ENCODE measurements at places on chromosomes 11 and 22.

DNA sequence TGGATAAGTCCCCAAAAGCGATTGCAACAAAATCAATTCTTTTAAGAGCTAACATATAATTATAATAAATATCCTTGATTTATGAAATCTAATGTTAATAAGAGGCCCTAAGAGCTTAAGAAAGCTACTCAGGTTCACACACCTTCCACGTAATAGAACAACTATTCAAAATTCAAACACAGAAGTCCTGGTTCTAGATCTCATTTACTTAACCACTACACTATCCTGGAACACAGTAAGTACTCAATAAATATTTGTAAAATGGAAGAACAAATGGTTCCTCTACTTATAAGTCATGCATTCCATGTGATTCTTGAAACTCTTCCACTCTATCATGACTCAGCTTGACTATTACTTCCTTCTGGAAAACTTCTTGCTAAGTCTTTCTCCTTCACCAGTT lies 268.2 kb downstream of the FAM181B start:
- DNase-seq: no peak

DNA sequence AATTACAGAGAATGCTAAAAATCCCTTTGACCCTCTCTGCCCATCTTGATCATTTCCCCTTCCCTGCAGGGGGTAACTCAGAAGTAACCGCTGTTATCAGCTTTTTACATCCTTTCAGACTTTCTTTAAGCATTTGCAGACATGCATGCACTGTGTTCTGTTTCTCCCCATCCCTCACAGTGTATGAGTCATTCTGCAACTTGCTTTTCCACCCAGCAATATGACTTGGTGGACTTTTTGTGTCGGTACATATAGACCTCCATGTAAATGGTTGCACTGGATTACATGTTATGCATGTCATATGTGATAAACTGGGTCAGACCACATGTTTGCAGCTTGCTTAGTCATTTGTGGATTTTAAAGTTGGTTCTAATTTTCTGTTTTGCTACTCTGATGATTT lies 87.7 kb upstream of the NECTIN1 start:
- no peak for DNase-seq

DNA sequence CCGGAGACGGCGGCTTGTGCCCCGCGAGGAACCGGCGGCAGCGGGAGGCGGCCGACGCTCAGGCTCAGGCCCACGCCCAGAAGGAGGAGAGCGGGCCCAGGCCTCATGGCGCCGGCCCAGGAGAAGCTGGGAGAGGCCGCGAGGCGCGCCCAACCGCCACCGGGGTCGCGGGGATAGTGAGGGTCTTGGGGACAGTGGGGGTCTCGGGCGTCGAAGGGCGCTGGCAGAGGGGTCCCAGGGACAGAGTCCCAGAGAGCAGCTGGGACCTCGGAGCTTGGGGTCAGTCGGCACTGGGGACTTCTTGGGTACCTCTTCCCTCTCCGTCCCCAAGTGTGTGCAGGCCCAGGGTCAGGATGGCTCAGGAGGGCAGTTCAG lies at the start of gene PKDREJ:
Gene PKDREJ, minus strand, starts transcription at position 128 of the 375 bp plus-strand sequence. Its CDS starts 21 bp downstream, at position 107.
- DNase-seq: no peak

GRCh38 chr11:83827940-83828554 lies 541.9 kb upstream of the CCDC90B start:
- no peak for DNase-seq

GRCh38 chr11:1293619-1294015 lies 15.8 kb downstream of the TOLLIP start:
- DNase-seq: no peak

DNA sequence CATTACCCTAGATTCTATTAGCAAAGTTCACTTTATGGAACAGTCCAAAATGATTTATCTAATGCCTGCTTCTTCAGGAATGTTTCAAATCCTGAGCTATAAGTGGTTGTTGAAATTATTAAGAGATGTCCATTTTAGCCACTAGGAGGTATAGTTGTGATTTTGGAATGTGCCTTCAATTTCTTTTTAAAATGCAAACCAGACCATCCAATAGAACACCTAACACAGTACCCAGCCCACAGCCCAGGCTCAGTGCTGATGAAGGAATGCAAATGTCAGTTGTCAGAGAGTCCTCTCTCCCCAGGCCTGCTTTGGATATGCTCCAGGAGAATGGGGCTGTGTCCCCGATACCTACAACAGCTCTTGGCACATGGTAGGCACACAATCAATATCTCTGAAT lies 85.8 kb upstream of the E2F8 start:
- DNase-seq: no peak

DNA sequence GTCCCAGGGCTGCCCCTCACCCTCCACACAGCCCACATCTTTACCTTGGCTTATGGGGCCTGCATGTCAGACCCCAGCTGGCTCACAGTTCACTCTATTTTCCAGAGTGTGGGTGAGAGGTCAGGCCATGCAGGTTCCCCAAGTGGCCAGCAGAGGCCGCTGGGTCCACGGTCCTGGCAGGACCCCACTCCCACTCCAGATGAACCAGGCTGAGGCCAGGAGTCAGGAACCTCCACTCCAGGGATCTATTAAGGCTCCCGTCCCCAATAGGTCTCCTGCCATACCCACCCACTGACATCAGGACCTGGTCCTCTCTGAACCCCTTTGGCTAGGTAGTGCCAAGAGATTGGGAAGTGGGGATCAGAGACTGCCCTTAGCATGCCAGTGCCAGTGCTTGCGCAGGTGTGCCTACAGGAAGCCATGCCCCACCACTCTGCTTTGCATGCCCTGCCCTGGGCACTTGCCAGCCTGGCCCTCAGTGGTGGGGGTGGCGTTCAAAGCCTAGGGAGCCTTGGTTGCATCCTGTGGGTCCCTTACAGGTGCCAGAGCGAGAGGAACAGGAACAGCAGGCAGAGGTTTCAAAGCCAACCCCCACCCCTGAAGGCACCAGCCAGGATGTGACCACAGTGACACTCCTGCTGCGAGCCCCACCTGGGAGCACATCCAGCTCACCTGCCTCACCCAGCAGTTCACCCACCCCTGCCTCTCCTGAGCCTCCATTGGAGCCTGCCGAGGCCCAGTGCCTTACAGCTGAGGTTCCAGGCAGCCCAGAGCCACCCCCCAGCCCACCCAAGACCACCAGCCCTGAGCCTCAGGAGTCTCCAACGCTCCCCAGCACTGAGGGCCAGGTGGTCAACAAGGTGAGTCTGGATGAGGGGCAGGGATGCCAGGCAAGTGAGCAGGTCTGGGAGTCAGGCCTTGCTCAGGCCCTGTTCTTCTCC lies 8.3 kb downstream of the SMTN start:
- no peak for DNase-seq

- no peak for DNase-seq
Observed at GRCh38 chr11:128726458-128727139, 32.7 kb downstream of the FLI1 start.

DNA sequence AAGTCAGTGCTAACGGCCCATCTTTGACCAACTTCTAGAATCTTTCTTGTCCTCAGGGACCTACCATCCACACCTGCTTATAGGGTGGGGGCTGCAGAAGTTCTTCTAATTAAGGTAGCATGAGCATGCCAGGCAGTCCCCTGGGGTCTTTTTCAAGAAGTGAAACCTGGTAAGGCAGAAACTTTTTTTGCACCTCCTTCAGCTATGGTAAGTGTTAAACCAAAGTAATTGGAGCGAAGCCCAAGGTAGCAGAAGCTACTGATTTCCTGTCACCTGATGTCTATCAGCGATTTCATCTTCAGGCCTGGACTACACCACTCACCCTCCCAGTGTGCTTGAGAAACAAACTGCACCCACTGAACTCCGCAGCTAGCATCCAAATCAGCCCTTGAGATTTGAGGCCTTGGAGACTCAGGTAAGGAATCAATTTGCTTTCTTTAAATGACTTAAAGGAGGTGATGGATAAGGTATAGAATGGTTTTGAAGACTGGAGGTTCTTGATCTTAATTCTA lies at the start of gene MS4A1:
Gene MS4A1, plus strand, starts transcription at position 317 of the 512 bp plus-strand sequence. CDS start 6,528 bp downstream, outside the sequence.
- no peak for DNase-seq

- no peak for DNase-seq
Observed at GRCh38 chr11:102806296-102806695, 8.3 kb upstream of the MMP1 start.

DNA sequence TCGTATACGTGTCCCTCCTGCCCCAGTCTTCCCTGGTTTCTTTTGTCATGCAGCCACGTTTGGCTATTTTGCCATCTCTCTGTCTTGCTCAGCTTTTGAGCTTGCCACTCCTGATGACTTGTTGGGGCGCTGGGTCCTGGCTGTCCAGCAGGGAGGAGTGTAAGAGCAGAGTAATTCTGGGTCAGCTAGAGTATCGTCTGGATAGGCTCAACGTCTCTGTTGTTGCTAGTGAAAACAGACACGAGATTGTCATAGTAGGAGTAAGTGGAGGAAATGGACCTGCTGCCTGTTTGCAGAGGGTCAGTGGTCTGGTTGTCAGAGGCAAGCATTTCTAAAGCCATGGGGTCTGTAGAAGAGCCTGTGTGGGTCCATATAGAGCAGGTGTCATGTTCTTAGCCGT lies 83.0 kb downstream of the PPP6R3 start:
- no peak for DNase-seq

GRCh38 chr11:45538939-45539338 lies 126.5 kb downstream of the CHST1 start:
- DNase-seq: no peak

DNA sequence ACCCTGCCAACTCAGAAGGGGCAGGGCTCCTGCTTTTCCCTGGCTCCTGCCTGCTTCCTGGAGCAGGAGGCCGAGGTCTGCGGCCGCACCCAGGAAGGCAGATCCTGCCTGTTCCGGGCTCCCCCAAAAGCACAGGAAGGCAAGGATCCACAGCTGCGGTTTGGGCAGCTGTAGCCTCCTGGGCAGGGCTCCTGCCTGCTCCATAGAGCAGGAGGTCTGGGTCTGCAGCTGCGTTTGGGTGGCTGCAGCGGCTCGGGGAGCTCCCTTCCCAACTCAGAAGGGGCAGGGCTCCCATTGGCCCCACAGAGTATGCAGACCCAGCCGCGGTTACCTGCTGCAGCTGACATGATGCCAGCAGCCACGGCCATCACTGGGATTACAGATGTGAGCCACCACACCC lies 5.5 kb downstream of the UPK2 start:
- DNase-seq: no peak

DNA sequence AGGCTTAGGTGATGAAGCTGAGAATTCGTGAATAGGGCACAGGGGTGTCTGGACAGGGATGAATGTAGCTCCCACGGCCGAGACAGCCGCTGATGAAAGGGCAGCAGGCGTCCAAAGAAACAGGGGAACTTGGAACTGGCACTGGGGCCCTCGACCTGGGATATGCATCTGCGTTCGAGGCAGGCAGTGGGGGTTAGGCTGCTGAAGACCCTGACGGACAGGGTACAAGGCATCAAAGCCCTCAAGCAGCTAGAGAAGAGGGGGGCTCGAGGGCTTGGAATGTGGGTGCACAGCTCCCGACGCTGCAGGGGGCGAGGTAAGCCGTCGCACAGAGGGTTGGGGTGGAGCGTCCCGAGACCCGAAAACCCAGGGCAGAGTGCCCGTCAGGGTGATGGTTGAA lies 6.9 kb upstream of the SYT8 start:
- no peak for DNase-seq

DNA sequence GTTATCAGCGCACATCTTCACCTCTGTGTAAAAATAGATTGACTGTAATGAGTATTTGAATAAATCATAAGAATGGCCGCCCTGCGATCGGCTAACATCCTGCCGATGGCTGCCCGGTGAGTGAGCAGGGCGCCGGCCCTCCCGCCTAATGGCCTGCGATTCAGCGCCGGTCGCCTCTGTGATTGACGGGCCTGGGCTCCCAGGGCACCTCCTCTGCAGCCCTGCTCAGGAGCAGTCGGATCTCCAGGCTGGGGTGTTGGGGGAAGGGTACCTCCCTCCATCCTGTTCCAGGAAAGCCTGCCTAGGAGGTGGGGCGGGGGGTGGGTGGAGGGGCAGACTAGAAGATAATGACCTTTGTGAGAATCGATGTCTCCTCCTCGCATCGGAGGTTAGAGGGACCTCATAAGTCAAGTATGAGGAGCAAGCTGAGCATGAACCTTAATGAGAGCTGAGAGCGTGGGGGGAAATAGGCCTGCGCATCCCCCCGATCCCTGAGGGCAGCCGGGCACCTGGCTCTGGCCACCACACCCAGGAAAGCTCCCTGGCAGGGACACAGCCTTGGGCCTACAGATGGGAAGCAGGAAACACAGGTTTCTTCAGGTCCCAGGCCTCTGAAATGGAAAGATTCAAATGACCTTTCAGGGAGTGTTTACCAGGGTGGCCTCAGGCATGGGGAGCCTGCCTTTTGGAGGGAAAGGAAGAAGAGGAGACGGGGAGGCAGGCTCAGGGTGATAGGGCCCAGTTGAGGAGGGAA lies 71.7 kb downstream of the PKNOX2 start:
- DNase-seq: no peak

DNA sequence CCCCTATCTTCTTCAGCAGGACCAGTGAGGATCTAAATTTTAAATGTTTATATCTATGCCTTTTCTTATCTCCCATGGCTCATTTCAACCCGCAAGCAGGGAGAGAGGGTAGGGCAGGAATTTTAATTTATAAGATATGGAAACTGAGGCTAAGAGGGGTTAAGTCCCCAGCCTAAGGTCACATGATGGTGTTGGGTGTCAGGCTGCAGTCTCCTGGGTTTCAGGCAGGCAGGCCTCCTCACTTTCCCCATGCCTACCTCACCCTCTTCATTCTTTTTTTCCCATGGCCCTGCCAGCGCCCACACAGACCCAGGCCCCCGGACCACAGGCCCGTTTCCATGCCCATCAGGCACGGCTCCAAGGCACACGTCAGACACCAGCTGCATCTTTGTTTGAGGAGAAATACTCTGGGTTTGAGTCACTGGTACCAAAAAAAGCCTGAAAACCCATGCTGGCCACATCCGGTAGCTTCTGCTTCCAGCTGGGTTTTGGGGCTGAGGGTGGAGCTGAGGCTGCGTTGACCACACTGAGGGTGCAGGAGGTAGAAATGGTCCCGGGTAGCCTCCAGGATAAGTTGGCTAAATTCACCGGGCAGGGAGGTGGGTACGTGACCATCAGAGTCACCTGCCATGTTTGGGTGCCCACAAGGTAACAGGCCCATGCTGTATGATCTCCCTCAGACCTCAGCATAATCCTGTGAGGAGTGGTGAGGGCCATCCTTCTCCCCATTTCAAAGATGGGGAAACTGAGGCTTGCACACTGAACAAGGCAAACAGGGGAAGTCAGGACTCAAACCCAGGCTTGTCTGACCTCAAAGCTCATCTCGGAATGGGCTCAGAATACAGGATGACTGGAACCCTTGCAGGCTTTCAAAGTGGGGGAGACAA lies 7.5 kb downstream of the CRYBB1 start:
- no peak for DNase-seq

- no peak for DNase-seq
Observed at GRCh38 chr22:49792107-49792506, 35.6 kb downstream of the BRD1 start.

GRCh38 chr22:38981005-38981991 lies 849 bp upstream of the APOBEC3B start:
- no peak for DNase-seq

- no peak for DNase-seq
Observed at GRCh38 chr11:113073290-113073953, 112.2 kb downstream of the NCAM1 start.
